GM23338 (cell line): ENCODE measurements at places on chromosomes 3 and 15.
A peak's percentile ranks its signal among the peaks of the same experiment; 100 is the strongest.

DNA sequence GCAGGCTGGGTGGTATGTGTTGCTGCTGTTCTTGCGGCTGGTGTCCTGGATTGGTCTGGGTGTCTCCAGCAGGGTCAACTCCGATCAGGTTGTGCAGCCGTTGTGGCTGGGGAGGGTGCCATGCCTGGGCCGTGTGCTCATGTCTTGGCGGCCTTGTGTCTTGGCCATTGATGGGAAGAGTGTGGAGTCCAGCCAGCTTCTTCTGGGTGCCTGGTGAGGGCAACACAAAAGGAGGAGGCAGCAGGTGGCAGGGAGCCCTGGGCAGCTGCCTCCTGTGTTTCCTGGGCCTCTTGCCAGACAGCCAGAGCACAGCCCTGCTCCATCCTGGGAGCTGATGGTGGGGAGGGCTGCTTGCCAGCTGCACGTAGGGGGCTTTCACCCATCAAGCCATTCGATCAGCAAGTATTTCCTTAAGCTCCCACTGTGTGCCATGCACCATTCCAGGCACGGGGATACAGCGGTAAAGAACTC is 4.3 kb downstream of the CHAC1 start:
- no peak for DNase-seq

- DNase-seq = peak; percentile 18
Observed at GRCh38 chr3:45885979-45886705, at the start of gene CCR9. Gene CCR9 (plus strand): TSS chr3:45886543. CDS start chr3:45894934, 8,391 bp downstream.

- DNase-seq = no peak
Observed at GRCh38 chr3:146195030-146195429, 34.0 kb upstream of the PLOD2 start.

GRCh38 chr15:92095693-92096092 is 242.2 kb downstream of the SLCO3A1 start:
- no peak for DNase-seq

GRCh38 chr3:30644615-30645014 is 38.2 kb downstream of the TGFBR2 start:
- no peak for DNase-seq

DNA sequence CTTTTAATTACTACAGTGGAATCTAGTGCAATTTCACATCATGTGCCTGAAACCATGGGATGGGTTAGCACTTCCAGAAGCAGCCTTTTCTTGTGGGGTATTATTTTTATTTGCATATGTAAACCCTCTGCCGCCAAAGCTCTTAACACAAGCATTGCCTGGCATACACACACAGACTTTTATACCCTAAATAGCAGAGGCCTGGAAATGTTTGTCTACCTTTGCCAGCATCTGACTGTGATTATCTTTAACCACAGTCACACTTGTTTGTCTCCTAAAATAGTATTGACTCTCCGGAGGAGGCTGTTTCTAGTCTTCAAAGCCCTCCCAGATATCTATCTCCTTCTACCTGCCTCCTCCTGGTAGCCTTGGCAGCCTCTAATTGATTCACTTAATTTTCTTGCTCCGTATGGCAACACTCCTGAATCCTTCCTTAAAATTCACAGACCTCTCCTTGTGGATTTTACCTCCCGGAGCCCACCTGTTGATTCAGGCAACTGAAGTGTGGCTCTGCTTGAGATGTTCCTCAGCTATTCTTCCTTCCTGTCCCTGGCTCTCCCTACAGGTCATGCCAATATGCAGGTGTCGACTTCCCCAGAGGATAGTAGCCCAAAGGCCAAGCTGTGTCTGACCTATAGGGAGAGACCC is 127.1 kb upstream of the UMPS start:
- DNase-seq = no peak

DNA sequence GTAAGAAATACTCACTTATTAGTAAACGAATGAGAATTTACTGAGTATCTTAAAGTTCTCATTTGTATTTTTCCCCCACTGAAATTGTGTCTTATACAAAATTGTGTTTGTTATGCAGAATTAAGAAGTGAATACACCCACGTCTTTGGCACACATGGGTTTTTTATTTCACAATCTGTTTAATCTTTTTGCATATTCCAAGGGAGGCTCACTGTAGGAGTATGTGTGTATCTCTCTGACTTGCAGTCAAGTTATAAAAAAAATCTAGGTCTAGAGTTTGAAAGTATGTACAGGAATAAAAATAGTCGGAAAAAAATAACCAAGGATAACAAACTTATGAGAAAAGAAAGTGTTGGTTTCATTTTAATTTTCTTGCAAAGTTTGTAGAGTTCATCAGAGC is 255.2 kb downstream of the PDCD6IP start:
- DNase-seq = no peak

GRCh38 chr3:82627733-82628132 is 866.3 kb upstream of the GBE1 start:
- no peak for DNase-seq

GRCh38 chr3:72288955-72289691 is 504.2 kb upstream of the PROK2 start:
- DNase-seq = peak; percentile 20

- peak; percentile 69 for DNase-seq
Observed at GRCh38 chr3:187746442-187747281, 1.4 kb upstream of the BCL6 start.

- DNase-seq = no peak
Observed at GRCh38 chr15:98868564-98868963, 139.0 kb downstream of the PGPEP1L start.

DNA sequence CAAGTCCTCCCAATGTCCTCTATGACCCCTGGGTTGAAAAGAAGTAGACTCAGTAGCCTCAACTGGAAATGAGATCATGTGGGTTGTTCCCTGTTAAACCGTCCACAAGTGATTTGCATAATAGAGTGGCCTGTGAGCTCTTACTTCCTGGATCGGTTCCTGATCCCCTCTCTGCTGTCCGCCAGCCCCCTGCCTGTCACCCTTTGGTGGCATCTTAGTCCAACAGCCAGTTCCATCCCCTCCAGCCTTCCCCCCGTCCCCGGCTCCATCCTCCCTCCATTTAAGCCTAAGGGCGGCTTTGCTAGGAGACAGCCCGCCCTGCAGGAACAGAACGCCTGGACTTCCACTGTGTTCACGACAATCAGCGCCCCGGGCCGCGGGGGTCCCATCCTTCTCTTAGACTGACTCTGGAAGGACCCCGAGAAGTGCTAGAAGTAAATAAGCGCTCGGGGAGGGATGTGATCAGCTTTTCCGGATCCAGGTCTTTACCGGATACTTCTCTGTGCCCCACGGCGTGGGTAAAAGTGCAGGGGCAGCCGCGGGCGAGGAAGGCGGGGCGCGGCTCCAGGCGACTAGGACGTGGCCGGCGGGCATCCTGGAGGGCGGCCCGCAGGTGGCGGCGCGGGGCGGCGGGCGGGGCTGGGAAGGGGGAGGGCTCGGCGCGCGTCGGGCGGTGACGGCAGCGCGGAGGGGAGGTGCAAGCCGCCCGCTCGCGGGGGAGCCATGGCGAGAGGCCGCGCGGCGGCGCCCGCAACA is 51.2 kb upstream of the ULK4 start:
- DNase-seq = peak; percentile 85

DNA sequence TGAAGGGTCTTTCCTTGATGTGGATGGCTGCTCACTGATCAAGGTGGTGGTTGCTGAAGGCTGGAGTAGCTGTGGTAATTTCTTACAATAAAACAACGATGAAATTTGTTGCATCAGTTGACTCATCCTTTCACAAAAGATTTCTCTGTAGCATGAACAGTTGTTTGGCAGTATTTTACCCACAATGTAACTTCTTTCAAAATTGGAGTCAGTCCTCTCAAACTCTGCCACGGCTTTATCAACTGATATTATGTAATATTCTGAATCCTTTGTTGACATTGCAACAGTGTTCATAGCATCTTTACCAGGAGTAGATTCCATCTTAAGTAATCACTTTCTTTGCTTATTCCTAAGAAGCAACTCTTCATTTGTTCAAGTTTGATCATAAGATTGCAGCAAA is 252.6 kb downstream of the UBE2E2 start:
- DNase-seq = no peak

DNA sequence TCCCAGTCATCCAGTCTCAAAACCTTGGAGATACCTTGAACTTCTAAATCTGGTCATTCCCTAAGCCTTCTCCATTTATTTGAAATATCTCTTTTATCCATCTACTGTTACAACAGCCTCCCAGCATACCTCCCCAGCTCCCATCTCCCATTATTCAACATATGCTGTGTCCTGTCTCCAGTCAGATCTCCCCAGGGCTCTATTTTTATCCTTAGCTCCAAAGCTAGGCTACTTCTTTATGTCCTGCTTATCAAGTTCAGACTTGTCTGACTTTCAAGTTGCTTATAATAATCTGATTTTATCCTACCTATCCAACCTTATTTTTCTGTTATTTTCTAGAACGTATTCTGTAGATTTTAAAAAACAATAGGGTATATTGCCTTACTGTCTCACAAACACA is 44.2 kb downstream of the IQGAP1 start:
- DNase-seq = no peak

DNA sequence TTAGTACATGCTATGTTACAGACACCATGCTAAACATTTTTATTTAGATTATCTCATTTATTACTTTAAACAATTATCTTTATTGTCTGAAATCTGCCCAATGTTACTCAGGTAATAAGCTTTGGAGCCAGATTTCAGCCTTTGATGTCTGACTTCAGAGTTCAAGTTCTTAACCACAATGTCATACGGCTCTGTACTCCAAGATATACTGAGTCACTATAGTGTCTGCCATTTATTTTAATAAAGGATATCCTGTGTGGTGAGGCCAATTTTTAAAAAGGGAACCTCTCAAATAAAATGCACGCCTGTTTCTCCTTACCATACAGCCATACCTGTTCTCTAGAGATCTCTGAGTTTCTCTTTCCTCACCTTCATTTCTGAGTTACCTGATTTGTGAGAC is 193.1 kb downstream of the EPHA3 start:
- no peak for DNase-seq

DNA sequence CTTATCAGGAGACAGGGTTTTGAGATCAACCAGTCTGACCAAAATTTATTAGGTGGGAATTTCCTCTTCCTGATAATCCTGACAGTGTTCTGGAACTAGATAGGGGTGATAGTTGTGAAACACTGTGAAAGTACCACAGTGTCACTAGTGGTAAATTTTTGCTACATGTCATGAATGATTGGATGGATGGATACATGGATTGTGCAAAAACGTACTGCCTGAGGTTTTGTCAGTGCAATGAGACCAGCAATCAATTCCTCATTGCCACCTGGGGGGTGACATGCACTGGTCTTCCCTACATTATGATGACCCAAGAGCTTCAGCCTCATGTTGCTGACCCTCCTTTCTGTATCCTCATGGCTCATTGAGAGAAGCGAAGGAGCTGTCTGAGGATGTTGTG is 123.5 kb downstream of the SLCO3A1 start:
- DNase-seq = no peak

- DNase-seq = no peak
Observed at GRCh38 chr3:48555949-48556795, 431 bp downstream of the PFKFB4 start.

DNA sequence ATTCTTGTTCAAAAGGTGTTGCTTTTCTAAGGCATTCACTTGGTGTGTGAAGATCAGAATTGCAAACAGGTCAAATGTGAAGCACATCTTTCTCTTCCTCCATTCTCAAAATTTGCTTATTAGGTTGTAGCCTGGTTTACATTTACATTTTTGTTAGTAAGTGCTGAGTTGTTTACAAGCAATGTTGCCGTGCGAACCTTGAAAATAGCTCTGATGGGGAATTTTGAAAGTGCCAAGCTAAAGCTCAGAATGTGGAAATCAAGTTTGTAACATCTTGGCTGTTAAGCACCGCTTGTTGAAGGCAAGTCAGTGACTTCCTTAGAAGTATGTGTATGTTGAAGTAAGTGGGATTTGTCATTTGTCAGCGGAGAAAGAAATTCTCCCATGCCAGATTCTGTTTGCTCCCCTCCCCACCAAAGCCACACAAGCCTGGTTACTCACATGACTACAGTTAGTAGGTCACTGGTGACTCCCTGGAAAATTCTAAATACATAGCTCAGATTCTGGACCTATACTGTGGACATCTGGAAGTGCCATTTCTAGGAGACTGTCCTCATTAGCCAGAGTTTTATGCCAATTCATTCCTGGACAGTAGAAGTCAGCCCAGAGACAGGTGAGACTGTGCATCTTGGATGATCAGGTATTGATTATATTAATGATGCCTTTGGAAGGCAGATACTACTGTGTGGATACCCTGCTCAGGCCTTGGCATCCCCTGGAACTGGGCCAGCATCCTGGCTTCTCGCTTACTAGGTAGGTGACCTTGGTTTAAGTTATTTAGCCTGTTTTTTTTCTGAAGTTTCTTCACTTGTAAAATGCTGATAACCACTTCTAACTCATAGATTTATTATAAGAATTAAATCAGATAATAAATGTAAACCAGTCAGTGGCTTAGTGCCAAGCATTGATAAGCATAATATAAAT is 390.6 kb upstream of the SEMA6D start:
- DNase-seq = peak; percentile 29
